Head of caudate nucleus (tissue), 42 donors: ENCODE measurements at places on chromosomes 16 and 17.

DNA sequence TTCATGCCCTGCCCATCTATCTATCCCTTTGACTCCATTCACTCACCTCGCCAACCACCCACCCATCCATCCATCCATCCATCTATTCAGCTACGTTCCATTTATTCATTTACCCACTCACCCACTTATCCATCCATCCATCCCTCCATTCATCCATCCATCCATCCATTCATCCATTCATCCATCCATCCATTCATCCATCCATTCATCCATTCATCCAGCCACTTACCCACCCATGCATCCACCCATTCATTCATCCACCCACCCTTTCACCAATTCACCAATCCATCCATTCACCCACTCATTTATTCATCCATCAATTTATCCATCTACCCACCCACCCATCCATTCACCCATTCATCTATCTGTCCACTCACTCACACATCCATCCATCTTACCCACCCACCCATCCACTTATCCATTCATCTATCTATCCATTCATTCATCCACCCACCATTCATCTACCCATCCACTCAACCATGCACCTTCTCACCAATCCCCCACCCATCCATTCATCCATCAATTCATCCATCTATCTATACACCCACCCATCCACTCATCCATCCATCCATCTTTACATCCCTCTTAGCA, 19.5 kb upstream of the KCNJ12 start:
- no peak for DNase-seq

DNA sequence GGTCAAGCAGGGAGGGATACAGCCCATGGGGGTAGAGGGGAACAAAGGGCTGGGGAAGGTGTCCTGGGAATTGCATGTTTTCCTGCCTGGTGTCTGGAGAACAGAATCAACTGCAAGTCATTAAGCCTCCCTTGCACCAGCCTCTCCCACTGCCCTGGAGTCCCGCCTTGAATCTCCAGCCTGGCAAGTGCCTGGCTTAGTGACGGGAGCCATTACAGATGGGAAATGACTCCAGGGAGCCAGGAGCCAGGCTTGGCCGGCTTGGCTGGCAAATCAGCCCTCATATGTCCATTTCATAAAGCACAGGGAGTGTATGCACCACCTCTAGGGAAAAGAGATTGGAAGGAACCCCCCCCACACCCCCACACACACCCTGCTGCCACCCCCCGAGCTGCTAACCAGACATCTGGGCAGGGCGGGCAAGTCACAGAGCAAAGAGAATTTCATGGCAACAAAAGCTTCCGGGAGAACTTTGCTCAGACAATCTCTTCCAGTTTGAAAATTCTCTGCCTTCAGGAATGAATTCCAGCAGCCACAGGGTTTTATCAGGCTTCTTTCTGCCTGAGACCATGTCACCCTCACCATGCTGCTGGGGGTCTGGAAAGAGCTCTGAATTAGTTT, 127.7 kb downstream of the NTN1 start:
- no peak for DNase-seq

DNA sequence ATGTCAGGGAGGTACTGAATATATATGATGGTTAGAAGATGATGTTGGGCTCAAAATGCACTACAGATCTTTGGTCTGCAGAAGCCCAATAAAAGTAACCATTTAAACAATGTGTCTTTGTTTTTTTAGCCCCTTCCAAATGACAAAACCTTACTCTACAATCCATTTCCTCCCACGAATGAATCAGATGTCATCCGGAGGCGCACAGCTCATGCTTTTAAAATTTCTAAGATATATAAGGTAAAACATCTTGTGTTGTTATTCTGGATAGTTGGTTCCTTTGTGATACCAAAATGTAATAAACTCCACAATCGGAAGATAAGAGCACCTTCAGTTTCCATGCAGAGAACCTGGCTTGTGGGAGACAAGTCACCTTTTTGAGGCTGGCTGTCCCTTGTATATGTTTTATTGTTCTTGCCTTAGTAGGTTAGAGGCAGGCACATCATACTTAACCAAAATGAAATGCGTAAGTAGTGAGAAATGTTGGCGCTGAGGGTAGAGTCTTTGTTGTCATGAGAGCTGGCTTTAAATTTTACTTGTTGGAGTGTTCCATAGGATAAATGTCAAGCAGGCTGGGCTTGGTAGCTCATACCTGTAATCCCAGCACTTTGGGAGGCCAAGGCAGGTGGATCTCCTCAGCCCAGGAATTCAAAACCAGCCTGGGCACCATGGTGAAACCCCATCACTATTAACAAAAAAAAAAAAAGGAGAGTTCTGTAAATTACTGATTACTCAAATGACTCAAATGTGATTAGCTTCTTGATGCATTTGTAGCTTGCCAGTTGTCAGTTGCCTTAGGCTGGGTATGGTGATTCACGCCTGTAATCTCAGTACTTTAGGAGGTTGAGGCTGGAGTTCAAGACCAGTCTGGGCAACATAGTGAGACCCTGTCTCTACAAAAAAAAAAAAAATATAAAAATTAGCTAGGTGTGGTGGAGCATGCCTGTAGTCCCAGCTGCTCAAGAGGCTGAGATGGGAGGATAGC, 19.7 kb upstream of the SNTB2 start:
- DNase-seq = no peak

DNA sequence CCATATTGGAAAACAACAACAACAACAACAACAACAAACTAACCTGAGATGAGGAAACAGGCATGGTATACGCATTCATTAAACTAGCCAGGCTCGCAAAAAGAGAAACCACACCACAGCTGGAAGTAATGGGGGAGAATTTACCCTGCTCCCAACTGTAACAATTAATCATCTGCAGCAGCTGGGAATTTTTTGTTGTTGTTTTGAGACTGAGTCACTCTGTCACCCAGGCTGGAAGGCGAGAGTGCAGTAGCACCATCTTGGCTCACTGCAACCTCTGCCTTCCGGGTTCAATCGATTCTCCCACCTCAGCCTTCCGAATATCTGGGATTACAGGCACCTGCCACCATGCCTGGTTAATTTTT, 16.3 kb downstream of the PRPSAP1 start:
- DNase-seq = no peak

DNA sequence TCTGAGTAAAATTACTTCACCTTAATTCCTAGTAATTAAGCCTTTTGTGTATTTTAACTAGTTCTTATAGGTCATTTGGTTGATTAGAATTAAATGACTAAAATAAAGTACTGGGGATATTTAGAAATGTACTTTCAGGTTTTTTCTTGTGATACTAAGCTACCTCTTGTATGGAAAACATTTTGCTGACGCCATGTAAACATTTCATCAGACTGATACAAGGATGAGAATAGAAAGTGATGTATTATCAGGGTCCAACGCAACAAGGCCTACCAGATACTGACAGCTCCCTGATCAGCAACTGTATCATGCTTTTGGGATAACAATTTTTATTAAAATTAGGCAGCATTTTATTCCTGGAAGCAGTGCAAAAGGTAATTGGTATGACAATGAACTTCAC, 1.7 kb downstream of the SMARCE1 start:
- DNase-seq = no peak
